Effector memory CD8-positive, alpha-beta T cell (primary cell): ENCODE measurements at places on chromosomes 2 and 18.

GRCh38 chr2:85413592-85414420 lies 3.6 kb upstream of the CAPG start:
- DNase-seq, result no peak

DNA sequence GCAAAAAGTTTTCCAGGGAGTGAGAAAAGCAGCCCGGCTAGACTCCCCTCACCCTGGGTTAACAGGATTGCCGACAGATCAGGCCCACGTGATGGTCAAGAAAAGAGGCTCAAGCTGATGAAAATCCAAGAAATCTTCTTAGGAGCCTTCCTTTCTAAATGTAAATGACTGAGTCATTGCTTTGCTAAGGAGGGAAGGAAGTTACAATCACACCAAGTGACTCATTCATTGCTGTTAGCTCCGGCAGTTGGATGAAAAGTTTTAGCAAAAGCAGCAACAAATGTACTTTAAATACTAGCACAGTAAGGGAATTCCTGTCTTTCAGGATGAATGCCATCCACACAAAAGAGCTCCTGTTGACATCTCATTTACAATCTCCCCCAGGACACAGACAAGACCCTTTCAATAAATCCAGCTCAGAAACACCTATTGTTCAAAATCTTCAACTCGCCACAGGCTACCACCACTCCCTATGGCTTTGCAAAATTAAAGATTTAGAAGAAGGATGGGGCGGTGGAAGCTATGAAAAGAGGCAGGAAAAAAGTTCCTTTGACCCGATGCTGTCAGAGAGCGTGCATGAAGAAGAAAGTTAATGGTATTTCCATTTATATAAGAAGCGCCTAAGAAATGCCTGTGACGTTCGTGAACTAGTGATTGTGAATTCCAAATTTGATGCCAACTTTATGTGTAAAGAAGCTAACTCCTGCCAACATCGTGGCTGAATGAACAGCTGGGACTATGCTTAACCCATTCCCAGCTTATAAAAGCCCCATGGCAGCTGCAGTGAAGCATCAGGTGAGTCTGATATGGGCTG lies 153.7 kb downstream of the TGIF1 start:
- no peak for DNase-seq

GRCh38 chr2:26179446-26179913 lies 6.6 kb downstream of the GAREM2 start:
- no peak for DNase-seq

GRCh38 chr2:209687323-209687969 lies 84.2 kb upstream of the UNC80 start:
- DNase-seq, result no peak

DNA sequence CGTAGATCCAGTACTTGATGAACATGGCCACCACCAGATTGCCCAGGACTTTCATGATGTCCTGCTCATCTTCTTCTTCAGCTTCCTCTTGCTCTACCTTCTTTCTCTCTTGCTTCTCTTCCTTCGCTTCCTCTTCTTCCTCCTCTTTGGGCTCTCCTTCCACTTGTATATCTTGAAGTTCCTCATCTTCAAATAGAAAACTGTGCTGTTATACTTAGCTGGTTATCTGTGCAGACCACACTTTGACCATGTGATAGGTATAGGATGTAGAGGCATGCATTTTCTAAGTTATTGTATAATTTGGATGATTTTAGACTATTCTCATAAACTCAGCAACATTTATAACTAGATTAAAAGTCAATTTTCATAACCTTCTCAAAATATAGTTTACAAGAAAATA lies 263.4 kb downstream of the NAPG start:
- DNase-seq, result no peak

DNA sequence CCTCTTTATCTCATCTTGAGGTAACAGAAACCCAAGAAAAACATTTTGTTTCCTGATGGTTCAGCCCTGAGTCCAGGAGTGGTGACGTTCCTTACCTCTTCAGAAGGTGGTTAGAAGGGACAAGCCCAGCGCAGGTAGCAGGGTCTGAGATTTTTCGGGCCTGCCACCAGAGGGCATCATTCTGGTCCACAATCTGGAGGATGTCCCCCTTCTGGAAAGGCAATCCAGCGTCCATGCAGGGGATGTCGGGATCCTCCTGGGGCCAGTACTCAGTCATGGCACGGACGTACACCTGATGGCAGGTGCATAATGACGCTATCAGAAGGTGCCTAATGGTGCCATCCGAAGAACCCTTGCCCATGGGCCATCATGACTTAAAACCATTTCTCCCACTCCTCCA lies 17.7 kb downstream of the MPP4 start:
- no peak for DNase-seq

DNA sequence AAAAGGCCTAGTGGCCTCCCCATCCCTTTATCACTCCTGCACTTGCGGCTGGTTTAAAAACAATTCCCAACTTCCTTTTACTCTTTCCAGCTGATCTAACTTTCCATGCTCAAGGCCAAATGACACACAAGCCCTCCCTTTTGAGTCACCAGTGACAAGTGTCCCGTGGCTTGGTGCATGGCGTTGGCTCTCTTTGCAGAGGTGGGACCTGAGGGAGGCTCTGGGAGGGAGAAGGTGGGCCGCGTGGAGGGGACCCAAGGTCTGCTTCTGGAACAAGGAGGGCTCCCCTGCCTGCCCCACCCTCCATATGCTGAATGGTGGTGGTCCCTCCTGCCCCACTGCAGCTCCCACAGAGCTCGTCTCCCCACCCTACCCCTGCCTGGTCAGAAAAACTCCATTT lies 30.8 kb upstream of the HPCAL1 start:
- DNase-seq, result no peak

DNA sequence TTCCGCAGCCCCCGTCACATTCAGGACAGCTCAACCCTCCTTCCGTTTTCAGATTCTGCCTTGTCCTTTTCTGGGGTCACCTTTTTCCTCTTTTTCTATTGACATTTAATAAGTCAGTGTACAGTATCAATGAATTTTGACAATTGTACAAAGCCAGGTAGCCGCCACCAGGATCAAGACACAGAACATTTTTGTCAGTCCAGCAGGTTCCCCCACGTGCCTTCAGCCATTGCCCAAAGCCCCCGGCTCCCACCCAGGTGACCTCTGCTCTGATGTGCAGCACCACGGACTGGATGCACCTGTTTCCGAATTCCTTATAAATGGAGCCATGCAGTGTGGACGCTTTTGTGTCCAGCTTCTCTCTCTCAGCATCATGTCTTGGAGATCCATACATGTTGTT lies 30.0 kb downstream of the CROCC2 start:
- DNase-seq, result no peak

- DNase-seq, result no peak
Observed at GRCh38 chr2:180519276-180519675, 461.1 kb upstream of the UBE2E3 start.

GRCh38 chr2:70990216-70990615 lies 4.5 kb downstream of the TEX261 start:
- no peak for DNase-seq

DNA sequence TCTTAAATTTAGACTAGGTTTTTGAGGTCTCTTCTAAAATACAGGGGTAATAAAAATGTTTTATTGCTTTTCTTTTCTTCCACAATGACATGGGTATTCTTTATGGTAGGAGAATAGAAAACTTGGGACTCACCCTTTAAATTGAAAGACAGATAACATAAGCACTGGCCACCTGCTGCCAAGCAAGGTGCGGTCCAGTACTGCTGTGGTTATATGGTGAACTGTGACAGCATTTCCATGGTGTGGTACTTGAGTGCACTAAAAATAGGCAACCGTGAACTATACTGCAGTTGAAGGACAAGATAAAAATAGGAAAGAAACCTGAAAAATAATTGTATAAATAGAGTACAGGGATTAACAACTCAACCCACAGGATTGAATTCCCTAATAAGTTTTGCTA lies 54.4 kb upstream of the GRB14 start:
- DNase-seq, result no peak

GRCh38 chr2:218880102-218880858 lies at the start of gene WNT10A:
Gene WNT10A, plus strand, starts transcription at chr2:218880852. Its CDS starts 144 bp downstream, at chr2:218880996.
- DNase-seq, result peak; percentile 89

DNA sequence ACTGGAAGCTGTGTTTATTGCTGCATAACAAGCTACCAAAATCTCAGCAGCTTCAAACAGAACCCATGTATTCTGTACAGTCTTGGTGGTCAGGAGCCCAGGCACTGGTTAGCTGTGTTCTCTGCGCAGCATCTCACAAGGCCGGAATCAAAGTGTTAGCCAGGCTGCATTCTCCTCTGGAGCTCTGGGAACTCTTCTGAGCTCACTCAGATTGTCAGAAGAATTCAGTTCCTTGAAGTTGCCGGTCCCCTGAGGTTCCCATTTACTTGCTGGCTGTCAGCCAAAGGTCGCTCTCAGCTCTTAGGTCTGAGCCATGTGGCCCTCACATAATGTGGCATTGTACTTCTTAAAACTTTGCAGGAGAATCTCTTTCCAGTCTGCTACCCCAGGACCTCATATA lies 123.6 kb upstream of the SMIM21 start:
- no peak for DNase-seq

DNA sequence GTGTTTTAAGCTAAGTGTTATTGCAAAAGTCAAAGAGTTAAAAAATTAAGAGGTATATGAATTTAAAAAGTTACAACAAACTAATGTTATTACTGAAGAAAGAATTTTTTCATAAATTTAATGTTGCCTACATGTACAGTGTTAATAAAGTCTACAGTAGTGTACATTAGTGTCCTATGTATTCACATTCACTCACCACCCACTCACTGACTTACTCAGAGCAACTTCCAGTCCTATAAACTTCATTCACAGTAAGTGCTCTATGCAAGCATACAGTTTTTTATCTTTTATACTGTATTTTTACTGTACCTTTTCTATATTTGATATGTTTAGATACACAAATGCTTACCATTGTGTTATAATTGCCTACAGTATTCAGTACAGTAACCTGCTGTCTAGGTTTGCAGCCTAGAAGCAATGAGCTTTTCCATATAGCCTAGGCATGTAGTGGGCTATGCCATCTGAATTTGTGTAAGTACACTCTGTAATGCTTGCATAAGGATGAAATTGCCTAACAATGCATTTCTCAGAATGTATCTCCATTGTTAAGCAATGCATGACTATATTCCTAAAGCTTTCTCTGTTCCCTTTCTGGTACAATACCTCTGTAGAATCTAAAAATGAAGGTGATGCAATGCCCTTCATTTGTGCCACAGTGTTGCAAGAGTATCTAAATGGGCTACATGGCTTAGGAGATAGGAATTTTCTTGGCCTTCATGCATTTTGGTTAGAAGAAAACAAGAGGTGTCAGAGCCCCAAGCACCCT lies 370.8 kb upstream of the NT5C1B start:
- no peak for DNase-seq

- no peak for DNase-seq
Observed at GRCh38 chr2:135451966-135452365, 79.1 kb downstream of the ZRANB3 start.

DNA sequence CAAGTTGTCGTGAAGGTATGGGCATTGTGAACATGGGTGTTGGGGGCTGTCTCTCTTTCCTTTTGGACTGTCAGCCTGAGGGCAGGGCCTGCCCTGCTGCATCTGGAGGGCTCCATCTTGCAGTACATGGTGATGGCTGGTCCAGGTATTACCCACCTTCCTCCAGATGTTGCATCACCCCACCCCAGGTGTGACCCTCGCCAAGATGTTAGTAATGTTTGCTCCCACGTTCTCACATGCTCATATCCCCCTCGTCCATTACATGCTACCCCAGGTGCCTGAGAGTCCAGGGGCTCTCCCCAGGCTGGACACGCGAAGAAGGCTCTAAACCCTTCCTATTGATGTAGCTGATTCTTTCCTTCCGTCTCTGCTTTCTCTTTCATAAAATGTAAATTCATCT lies 13.9 kb downstream of the ZAP70 start:
- no peak for DNase-seq

DNA sequence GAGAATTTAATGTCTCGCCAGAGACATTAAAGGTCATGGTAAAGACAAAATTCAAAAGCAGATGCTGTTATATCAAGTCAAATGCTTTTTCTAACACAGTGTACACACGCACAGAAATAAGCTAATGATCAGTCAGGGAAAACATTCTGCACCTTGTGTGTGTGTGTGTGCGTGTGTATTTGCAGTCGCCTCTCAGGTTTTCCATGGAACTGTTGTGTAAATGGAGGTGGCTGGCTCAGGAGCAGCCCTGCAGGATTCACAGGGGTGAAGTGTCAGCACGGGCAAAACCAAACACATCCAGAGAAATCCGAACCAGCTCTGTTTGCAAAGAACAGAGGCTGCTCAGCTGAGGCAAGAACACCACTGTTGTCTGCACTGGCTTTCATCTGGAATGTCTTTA lies 76.2 kb upstream of the YWHAQ start:
- no peak for DNase-seq

DNA sequence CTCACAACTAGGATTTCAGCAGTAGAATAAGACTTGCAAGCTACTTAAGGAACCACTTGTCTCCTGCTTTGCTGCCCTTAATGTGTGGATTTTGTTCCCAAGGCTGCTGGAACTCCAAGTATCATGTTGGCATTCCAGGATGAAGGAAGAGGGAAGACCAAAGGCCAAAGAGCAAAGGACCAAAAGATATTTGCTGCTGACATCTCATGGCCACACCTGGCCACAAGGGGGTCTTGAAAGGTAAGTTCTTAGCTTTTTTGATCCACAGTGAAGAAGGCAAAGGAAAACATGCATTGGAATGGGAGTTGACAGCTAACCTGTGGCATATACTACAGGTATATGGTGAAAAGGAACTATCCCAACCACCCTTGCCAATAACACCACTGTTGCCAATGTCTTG lies 3.9 kb upstream of the MATN3 start:
- DNase-seq, result no peak

DNA sequence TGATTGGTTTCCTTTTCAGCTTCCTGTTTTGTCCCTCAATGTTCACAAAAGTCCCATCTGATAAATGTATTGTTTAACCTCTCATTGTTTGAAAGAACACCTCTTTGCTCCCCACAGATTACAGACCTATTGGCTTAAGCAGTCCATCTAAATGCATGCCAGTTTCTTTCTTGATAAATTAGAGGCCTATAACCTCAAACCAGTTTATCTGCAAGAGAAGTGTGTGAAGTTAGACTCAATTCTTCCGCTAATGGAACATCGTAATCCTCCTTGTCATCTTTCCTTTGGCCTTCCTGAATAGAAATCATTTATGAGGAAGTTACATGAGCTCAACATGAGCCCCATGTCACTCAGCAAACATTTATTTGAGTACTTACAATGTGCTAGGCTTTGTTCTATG lies 74.0 kb downstream of the FRZB start:
- DNase-seq, result no peak

- DNase-seq, result no peak
Observed at GRCh38 chr2:238881353-238882081, 33.6 kb downstream of the TWIST2 start.

DNA sequence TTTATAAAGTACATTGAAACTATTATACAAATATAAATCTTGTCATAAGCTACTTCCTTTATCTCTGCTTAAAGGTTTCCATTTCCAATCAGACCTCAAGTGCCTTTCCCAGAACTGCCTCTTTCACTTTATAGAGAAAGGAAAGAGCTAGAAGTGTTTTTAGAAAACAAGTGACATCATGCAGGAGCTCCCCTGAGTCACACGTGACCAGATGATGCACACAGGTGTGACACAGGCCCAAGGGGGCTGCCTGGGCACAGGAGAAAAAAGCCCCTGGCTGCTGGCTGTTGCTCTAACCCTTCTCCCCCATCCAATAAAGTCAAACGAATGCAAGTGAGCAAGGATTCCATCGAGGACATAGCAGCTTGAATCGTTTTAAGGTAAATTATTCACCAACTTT lies 21.4 kb upstream of the SH3BP4 start:
- no peak for DNase-seq

GRCh38 chr2:106575955-106576354 lies 88.8 kb downstream of the CD8B2 start:
- no peak for DNase-seq
